ENCODE measurements at places on chromosomes 2 and 18. TPM values are rescaled to one million over a fixed set of nuclear protein-coding genes. Genes with fewer than 3 reads are reported as not detected.

Gene DPP10
- polyA plus RNA-seq, result 0.05 TPM

GRCh38 chr18:31101183-31102024 is 817 bp downstream of the DSC2 start:
- DNase-seq, result peak; percentile 84

Gene DPP4
- 0.52 TPM for polyA plus RNA-seq

GRCh38 chr2:232139786-232140562 is 178.5 kb downstream of the DIS3L2 start:
- DNase-seq, result no peak

Gene ASB18
- polyA plus RNA-seq, result 1.2 TPM

DNA sequence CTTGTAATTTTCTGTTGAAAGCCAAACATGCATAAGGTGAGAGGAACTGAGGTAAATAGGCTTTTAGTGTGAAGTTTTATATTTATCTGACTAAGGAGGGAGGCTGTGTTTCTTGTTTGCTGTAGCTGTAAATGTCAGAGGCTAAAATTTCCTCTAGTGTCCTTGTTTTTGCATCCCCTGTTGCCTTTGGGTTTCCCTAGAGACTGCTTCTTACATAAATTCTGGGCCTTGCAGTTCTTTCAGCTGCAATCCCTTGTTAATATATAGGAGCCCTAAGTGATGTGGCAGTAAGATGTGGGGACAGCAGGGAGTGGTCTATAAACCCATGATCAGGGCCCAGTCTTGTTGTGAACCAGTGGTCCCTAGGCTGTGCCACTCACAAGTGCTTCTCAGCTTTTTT is 7.5 kb upstream of the IMP4 start:
- no peak for DNase-seq

DNA sequence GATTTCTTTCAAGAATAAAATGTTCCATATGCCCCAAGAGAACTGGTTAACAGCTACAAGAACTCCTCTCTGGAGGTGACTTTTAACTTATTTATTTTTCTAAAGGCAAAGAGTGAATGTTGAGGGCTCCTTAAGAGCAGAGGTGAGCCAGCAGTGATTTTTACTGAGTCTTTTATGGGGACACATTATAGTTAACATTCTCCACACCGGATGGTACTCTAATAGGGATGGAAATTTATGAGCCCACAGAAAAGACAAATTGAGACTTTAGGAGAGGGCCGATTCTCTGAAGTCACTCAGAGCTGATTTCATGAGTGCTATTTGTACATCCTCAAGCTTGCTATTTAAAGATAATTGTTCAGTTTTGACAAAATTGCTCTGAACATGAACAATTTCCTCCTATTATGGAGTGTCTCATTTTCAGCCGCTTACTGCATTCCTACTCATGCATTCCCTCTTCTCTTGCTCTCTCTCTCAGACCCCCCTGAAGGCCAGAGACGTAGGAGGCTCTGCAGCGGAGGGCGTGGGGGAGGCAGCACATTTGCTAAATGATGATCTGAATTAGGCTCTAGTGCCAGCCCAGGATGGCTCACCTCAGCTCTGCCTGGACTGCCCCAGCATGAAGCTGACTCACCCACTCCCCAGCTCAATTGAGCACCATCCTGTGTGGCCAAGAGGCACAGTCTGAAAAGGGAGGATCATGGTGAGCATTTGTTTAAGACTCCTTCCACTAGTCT is 5.9 kb upstream of the RPL37A start:
- DNase-seq, result no peak

- no peak for DNase-seq
These were observed 111.3 kb downstream of the ESCO1 start for GRCh38 chr18:21489119-21489750.

DNA sequence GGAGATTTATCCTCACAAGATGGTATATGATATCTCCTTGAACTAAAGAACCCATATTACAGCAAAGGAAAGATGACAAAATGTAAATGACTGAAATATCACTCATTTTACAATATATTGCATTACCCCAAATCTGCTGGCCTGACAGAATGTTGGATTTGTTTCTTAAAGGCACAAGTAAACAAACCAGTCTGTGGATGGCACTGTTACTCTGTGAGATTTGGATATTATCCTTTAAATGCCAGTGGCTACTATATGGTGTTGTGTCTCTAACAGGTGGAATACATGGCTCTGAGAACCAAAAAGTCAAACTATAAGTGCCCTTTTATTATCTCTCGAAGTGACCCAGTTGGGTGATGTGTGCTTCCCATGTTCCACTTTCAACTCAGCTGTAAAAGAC is 125.7 kb downstream of the PDE1A start:
- no peak for DNase-seq

GRCh38 chr18:50726960-50727589 is 92.7 kb downstream of the MRO start:
- DNase-seq, result no peak

GRCh38 chr2:47535996-47536395 is 133.0 kb downstream of the MSH2 start:
- DNase-seq, result no peak

Gene CD302
- 23.8 TPM for polyA plus RNA-seq

DNA sequence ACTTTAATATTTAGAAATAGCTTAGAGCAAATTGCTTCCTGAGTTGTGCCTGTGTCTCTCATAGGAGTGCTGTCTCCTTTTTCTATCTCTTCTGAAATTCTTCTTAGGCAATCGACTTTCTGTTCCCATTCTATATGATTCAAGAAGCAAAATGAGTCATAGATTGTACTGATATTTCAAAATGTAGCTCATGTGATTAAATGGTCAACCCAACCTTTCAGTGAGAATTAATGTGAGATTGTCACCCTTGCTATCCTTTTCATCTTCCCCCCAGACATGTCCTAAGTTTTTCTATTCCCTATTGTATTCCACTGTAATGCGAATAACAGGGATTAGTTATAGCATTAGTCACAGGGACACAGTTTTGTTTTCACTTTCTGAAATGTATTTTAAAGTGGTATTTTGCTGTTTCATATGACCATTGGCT is 413.6 kb downstream of the THSD7B start:
- DNase-seq, result no peak

Gene GKN2
- polyA plus RNA-seq, result not detected

GRCh38 chr2:111165084-111165483 is 44.4 kb downstream of the BCL2L11 start:
- DNase-seq, result peak; percentile 66

Gene TBR1
- 0.02 TPM for polyA plus RNA-seq

- DNase-seq, result no peak
These were observed 28.0 kb downstream of the AGAP1 start for GRCh38 chr2:235521844-235522243.

GRCh38 chr18:5318061-5318700 is 22.7 kb upstream of the ZBTB14 start:
- DNase-seq, result no peak

GRCh38 chr2:200786826-200787225 is 24.9 kb upstream of the BZW1 start:
- no peak for DNase-seq

Gene UCN
- 0.72 TPM for polyA plus RNA-seq

GRCh38 chr2:193988784-193989183 is 1668.2 kb upstream of the SLC39A10 start:
- DNase-seq, result no peak

DNA sequence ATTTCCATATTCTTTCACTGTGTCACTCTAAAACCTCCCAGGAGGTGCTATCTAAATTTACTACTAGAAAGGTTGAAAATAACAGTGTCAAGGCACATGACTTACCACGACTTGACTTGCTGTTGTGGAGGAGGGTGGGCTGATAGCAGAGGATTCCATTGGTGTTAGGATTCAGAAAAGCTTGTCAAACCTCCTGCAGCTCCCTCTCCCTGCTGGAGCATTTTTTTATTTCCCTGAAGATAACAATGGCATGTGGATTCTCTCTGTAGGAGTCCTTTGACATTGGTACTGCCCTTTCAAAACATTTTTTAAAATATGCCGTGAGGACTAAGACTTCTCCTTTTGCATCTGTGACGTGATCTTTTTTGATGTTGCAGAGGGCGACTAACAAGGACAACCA is 696.9 kb upstream of the GYPC start:
- no peak for DNase-seq

GRCh38 chr18:58024139-58024538 is 19.9 kb upstream of the NEDD4L start:
- DNase-seq, result no peak

Measured in right cardiac atrium (tissue), 5 donors.